ENCODE measurements at places on chromosomes 11 and 22.

- peak overlapping the region; percentile 42 for H3K27ac ChIP-seq
- peaks cover 57% of the 10 kb centered on the region for H3K4me1 ChIP-seq
- no peak for DNase-seq
- no peaks in the 10 kb centered on the region for H3K27me3 ChIP-seq
Observed at GRCh38 chr22:36332623-36333332, 55.0 kb downstream of the MYH9 start.

DNA sequence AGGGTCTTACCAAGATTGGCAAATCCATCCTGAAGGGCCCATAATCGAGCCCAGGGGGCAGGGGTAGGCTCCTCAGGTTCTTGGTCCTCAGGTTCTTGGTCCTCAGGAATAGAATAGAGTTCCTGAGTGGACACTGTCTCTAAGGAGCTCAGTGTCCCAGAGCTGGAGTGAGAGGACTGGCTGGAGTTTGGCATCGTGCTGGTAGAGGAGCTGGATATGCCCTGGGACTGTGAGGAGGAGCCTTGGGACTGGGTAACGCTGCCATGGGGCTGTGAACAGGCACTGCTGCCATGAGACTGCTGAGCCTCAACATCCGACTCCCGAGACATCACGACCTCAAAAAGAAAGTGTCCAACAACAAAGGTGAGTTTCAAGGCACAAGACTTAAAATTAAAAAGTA is 7.2 kb downstream of the CHEK2 start:
- H3K4me1 ChIP-seq = peaks cover 2% of the 10 kb centered on the region
- DNase-seq = no peak
- H3K36me3 ChIP-seq = peaks cover 62% of the 10 kb centered on the region
- H3K27me3 ChIP-seq = no peaks in the 10 kb centered on the region

GRCh38 chr11:78753297-78753696 is 178.6 kb upstream of the NARS2 start:
- no peak for DNase-seq
- H3K4me3 ChIP-seq = no peak overlapping the region
- no peaks in the 10 kb centered on the region for H3K27me3 ChIP-seq
- peaks cover 11% of the 10 kb centered on the region for H3K36me3 ChIP-seq
- H3K27ac ChIP-seq = no peak overlapping the region
- H3K4me1 ChIP-seq = no peaks in the 10 kb centered on the region

DNA sequence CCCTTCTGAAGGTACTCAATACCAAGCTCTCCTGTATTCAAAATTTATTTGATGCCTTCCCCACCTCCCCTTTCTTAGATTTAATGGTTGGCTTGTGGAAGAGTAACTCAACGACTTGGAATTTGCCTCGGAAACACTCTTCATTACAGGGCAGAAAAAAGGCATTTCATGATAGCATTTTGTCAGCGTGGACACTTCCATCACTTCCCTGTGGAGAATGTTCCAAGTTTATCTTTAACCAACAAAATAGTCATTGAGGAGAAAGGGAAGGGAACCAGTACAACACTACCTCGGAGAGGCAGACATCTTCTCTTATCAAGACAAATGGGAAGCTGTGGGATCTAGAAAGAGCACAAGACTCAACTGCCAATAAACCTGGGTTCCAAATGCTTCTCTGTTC is 177.2 kb upstream of the MTMR2 start:
- H3K27ac ChIP-seq = no peak overlapping the region
- H3K4me3 ChIP-seq = no peak overlapping the region
- no peak for DNase-seq
- no peaks in the 10 kb centered on the region for H3K27me3 ChIP-seq
- no peaks in the 10 kb centered on the region for H3K36me3 ChIP-seq
- H3K4me1 ChIP-seq = peaks cover 14% of the 10 kb centered on the region

GRCh38 chr11:69264486-69264885 is 29.5 kb upstream of the MYEOV start:
- H3K36me3 ChIP-seq = no peaks in the 10 kb centered on the region
- H3K4me1 ChIP-seq = no peaks in the 10 kb centered on the region
- H3K4me3 ChIP-seq = no peak overlapping the region
- no peaks in the 10 kb centered on the region for H3K27me3 ChIP-seq

- peaks cover 5% of the 10 kb centered on the region for H3K36me3 ChIP-seq
- H3K4me1 ChIP-seq = peaks cover 19% of the 10 kb centered on the region
- H3K27ac ChIP-seq = no peak overlapping the region
- no peaks in the 10 kb centered on the region for H3K27me3 ChIP-seq
- H3K4me3 ChIP-seq = peak overlapping the region; percentile 12
- no peak for DNase-seq
Observed at GRCh38 chr11:130474637-130475400, 26.4 kb downstream of the ADAMTS15 start.

DNA sequence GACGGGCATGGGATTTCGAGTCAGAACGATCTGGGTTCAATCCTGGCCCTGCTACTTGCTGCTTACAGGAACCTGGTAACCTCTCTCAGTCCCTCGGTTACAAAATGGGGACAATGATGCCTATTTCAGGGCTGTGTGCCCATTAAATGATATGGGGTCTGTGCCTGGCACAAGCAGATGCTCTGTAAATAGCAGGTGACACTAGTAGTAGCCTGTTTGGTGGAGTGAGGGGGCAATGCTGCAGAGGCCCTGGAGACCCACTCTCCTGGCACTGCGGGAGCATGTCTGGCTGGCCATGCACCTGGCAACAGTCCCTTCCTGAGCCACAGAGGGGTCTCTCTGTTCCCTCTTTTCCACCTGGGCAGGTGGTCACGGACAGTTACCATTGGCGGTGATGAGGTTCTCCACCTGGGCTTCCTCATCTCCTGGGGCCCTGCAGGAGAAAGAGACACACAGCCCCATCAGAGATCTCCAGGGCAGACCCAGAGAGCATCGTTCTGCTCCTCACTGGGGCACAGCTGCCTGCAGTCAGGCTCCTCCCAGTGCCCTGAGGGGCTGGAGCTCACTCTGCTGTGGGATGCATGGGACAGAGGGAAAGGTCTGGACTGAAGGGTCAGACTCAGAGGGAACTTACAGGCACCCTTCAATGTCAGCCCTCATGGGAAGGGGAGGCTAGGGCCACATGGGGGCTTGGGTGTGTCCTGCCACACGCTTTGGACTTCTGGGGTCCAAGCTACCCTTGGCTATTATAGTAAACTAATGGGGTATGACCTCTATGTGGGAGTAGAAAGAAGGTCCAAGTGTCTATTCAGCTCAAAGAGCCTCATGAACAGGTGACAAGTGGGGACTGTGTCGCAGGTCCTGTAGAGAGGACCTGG is 15.6 kb upstream of the FXYD2 start:
- peaks cover 31% of the 10 kb centered on the region for H3K36me3 ChIP-seq
- no peaks in the 10 kb centered on the region for H3K4me1 ChIP-seq
- no peak overlapping the region for H3K4me3 ChIP-seq
- no peak overlapping the region for H3K27ac ChIP-seq

- H3K36me3 ChIP-seq = no peaks in the 10 kb centered on the region
- H3K4me3 ChIP-seq = no peak overlapping the region
- no peak overlapping the region for H3K27ac ChIP-seq
- peak; percentile 36 for DNase-seq
- H3K27me3 ChIP-seq = no peaks in the 10 kb centered on the region
- H3K4me1 ChIP-seq = no peaks in the 10 kb centered on the region
Observed at GRCh38 chr11:92941676-92942571, 27.5 kb upstream of the MTNR1B start.

DNA sequence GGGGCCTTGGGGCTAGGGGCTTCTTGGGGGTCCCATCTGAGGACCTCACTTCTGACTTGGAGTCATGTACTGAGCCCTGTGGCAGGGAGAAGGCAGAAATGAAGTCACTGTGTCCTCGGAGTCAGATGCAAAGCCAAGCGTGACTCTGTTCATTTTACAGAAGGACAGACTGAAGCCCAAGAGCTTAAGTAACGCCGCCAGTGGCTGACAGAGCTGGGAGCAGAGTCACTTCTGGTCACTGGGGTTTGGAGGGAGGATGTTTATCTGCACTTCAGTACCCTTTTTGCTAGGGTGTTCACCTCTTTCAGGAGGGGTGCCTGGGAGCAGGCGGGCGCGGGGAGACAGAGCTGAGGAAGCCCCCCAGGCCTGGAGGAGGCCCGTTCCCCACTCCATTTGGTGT is 10.7 kb downstream of the CD6 start:
- H3K27me3 ChIP-seq = no peaks in the 10 kb centered on the region
- H3K4me1 ChIP-seq = peaks cover 4% of the 10 kb centered on the region
- no peak overlapping the region for H3K4me3 ChIP-seq
- DNase-seq = no peak
- no peak overlapping the region for H3K27ac ChIP-seq
- H3K36me3 ChIP-seq = no peaks in the 10 kb centered on the region

GRCh38 chr22:34885852-34886251 is 180.1 kb upstream of the ISX start:
- no peaks in the 10 kb centered on the region for H3K36me3 ChIP-seq
- H3K4me3 ChIP-seq = no peak overlapping the region
- H3K27ac ChIP-seq = no peak overlapping the region
- H3K27me3 ChIP-seq = no peaks in the 10 kb centered on the region
- no peaks in the 10 kb centered on the region for H3K4me1 ChIP-seq

DNA sequence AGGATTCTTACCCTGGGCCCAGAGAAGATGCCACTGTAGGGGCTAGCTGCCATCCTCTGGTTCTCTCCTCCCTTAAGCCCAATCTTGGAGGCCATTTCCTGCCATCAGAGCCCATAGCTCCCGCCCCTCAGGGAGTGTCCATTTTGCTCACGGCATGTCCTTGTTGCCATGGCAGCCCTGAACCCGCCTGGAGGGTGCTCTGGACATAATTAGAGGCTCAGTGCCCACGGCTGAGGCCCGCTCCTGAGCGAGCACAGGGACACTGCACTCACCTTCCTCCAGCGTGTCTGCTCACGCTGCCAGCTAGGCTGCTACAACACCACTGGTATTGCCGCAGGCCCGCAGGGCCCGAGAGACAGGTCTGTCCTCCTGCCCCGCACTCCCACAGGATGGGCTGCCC is 11.1 kb upstream of the SUSD2 start:
- DNase-seq = no peak
- no peaks in the 10 kb centered on the region for H3K27me3 ChIP-seq
- H3K4me1 ChIP-seq = peaks cover 2% of the 10 kb centered on the region
- H3K27ac ChIP-seq = no peak overlapping the region
- H3K36me3 ChIP-seq = peaks cover 49% of the 10 kb centered on the region
- H3K4me3 ChIP-seq = no peak overlapping the region

DNA sequence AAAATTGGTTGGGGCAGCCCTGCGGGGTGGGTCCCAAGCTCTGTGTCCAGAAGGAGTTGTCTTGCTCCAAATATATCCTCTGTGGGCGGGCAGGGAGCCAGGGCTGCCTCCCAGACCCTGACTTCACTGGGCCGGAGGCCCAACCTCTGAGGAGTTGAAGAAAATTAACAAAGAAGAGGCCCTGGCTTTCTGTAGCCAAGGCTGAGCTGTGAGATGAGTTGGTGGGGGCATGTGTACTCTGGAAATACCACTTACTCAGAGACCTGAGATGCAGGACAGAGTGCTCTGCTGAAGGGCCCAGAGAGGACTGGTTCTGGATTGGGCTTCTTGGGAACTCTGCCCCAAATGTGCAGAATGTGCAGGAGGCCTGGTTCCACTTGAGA is 96.3 kb downstream of the SWAP70 start:
- peaks cover 13% of the 10 kb centered on the region for H3K4me1 ChIP-seq
- no peak overlapping the region for H3K4me3 ChIP-seq
- no peak overlapping the region for H3K27ac ChIP-seq
- no peak for DNase-seq

GRCh38 chr11:73958521-73959141 is 7.8 kb downstream of the DNAJB13 start:
- no peak overlapping the region for H3K4me3 ChIP-seq
- peaks cover 8% of the 10 kb centered on the region for H3K4me1 ChIP-seq
- H3K27ac ChIP-seq = no peak overlapping the region
- H3K27me3 ChIP-seq = no peaks in the 10 kb centered on the region
- H3K36me3 ChIP-seq = no peaks in the 10 kb centered on the region
- no peak for DNase-seq

DNA sequence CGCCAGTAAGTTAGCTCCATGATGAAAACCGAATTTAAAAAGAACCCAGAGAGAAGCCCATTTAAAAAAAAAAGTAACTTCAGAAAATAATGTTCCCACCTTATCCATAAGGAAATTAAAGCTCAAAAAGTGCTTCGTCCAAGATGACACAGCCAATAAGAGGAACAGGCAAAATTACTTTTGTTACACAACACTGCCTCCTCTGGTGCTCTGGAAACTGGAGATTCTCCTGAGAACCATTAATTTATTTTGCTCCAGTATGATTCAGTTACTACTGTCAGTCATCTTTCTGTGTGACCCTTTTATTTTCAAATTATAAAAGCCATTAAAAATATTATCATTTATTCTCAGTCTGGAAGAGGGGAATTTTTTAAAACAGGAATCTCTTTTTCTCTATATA is 2.0 kb downstream of the IFT27 start:
- no peak for DNase-seq
- no peaks in the 10 kb centered on the region for H3K27me3 ChIP-seq
- no peak overlapping the region for H3K4me3 ChIP-seq
- peaks cover 12% of the 10 kb centered on the region for H3K4me1 ChIP-seq

- H3K27ac ChIP-seq = no peak overlapping the region
- peaks cover 4% of the 10 kb centered on the region for H3K27me3 ChIP-seq
- peak; percentile 47 for DNase-seq
- no peaks in the 10 kb centered on the region for H3K4me1 ChIP-seq
Observed at GRCh38 chr11:33970984-33971466, 79.1 kb upstream of the LMO2 start.

DNA sequence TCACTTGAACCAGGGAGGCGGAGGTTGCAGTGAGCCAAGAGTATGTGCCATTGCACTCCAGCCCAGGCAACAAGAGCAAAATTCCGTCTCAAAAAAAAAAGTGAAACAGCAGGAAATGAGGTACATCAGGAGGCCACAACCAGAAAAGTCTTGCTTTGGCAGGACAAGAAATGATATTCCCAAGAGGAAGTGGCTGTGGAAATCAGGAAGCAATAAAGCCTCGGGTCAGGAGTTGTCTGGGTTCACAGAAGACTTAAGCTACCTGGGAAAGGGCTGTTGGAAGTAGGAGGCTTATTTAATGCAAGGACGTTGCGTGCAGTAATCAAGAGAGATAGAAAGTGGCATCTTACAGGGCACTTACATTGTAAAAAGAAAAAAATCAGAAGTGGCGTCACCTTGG is 9.2 kb upstream of the RELT start:
- no peak for DNase-seq
- H3K27ac ChIP-seq = no peak overlapping the region
